ENCODE measurements at places on chromosomes 13 and 19.

- DNase-seq, result no peak
Observed at GRCh38 chr13:70183041-70183440, 74.8 kb upstream of the KLHL1 start.

- DNase-seq, result peak; percentile 48
Observed at GRCh38 chr19:4524808-4525562, 6.7 kb upstream of the PLIN4 start.

- DNase-seq, result no peak
Observed at GRCh38 chr13:76852986-76853385, 33.2 kb downstream of the KCTD12 start.

GRCh38 chr13:37493775-37494174 is 104.8 kb downstream of the POSTN start:
- DNase-seq, result no peak

- no peak for DNase-seq
Observed at GRCh38 chr13:38888309-38888708, 102.3 kb downstream of the STOML3 start.

- DNase-seq, result no peak
Observed at GRCh38 chr19:7251494-7251893, 42.7 kb downstream of the INSR start.

- DNase-seq, result peak; percentile 17
Observed at GRCh38 chr19:39506944-39507714, 7.8 kb upstream of the SELENOV start.

DNA sequence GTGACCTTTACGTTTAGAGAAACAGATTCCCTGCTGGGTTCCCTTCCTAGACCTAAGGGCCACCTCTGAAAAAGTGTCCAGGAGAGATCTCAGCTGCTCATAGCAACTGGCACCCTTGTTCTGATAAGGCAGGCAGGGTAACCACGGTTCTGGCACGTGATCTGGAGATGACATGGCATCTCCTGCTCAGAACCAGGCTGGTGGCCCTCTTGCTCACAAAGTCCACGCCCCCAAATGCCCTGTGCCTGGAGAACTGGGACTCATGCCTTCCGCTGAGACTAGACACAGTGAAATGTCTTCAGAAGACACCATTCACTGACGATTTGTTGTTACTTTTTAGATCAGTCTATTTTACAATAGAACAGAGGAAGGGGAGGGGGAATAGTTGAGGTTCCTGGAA is 174.1 kb downstream of the ZNF536 start:
- DNase-seq, result no peak

DNA sequence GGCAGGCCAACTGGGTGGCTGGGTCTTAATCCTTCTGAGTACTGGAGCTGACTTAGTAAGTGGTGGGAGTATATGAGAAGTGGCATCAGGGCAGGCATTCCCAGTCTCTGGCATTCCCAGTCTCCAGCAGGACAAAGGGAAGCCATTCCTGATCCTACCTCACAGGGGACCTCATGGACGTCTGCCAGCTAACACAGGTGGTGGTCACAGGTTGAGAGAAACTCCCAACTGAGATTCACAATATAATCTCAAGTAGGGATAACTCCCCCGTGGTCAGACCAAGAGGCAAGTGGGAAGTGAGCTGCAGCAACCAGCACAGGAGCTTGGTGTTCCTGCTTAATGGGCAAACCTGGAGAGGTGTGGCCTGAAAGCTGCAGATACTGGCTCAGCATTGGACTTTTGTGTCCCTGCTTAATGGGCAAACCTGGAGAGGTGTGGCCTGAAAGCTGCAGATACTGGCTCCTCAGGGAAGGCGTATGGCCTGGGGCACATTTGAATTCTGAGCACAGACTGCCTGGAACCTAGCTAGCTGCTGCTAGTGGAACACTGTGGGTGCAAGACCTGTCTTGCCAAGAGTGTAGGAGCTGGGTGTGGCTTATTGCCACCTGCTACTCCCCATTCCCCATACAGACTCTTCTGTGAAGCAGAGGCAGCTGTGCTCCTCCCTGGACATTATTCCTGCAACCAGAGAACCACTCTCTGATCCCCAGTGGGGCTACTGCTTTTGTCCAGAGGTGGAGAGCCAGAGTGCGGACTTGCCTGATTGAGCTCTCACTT is 25.9 kb upstream of the OR10H2 start:
- no peak for DNase-seq

DNA sequence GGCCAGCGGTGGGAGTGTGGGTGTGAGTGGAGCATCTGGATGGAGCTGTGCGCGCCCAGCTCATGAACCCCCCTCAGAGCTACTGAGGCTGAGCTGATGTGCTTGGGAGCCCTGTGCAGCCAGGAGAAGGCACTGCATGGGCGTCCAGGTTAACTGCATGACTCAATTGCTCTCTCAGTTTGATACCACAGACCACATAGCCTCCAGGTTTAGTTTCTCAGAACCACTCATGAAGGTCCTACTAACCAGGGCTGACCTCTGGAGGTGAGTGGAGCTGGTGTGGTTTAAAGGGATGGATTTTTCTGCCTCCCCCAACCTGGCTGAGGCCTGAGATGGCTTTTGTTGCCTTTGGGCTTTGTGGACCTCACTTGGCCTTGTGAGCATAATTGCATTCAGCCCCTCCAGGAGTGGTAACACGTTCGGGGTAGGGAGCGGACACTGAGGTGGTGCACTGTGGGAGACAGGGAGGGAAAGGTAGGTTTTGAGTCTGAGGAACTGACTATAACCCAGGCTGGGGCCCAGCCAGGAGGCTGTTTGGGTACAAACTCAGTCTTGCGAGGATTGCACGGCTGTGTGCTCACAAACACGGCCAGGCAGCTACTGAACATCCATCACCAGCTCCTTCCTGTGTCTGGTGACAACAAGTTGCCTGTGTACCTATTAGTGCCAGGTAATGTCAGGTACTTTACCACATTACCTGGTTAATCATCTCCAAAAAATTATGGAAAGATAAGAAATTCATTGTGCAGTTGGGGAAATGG is 97.5 kb downstream of the RGCC start:
- no peak for DNase-seq

- no peak for DNase-seq
Observed at GRCh38 chr19:2716722-2717637, 4.2 kb downstream of the DIRAS1 start.
